Activated CD4-positive, CD25-positive, alpha-beta regulatory T cell treated with anti-CD3 and anti-CD28 coated beads, Interleukin-2, amount 50 U/mL, for 16 hours (primary cell): ENCODE measurements at places on chromosomes 2 and 18.

- no peak for DNase-seq
Observed at GRCh38 chr2:99714349-99714748, 224.5 kb upstream of the REV1 start.

GRCh38 chr2:72803626-72804320 is 22.1 kb downstream of the EXOC6B start:
- DNase-seq: no peak

DNA sequence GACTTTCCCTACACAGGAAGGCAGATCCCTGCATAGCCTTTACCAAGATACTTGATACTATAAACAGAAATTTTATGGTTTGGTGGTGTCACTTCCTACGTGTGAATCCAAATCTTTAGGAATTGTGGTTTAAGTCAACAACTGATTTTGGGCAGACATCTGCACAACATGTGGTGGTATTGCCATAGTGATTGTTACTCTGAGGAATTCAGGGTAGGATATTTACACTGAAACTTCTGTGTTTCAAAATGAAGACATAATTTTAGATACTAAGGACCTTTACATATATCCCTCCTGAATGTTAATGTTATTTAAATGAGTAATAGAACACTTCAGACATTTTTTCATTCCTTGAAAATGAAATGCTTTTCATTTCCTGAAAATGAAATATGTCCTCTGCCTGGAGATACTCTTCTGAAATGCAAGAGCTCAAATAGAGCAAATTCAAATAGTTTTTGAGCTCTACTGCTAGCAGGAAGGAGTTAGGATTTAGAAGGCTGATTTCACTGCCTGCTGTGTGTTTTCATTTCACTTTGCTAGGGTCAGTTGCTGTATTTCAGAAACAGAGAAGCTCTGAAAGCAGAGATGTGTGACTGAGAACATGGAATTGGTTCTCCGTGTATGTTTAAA is 77.2 kb downstream of the MDH1 start:
- no peak for DNase-seq

DNA sequence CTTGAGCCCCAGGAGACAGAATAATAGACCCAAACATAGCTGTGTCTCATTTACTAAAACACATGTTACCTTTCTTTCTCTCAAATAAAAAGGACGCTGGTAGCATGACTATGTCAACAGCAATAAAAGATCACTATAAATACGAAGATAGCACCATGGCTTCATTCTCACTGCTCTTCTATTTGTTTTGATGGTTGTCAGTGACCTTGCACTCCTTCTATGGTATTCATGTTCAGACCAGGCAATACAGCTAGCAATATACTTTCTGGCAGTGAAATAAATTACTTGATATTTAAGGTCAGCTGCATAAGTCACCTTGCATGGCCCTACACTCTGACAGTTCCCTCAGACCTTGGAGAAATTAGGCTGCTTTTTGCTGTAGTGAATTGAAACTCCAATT is 263.2 kb upstream of the CDH7 start:
- DNase-seq: no peak

DNA sequence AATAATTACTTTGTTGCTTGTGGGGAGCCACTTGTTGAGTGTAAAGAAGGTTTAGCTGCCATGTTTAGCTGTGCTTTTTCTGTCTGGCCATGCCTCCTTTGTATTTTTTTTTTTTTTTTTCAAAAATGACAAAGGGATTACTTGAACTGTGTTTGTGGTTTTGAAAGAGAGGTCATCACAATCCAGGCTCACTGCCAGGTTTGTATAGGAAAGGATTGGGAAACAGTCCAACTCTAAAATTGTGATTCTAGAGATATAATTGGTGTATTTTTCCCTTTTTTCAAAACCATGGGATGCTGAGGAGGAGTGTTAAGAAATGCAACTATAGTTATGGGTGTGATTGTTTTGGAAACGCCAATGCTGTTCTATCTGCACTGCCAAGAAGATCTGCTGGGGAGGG is 4.3 kb downstream of the ITPRIPL1 start:
- DNase-seq: no peak

DNA sequence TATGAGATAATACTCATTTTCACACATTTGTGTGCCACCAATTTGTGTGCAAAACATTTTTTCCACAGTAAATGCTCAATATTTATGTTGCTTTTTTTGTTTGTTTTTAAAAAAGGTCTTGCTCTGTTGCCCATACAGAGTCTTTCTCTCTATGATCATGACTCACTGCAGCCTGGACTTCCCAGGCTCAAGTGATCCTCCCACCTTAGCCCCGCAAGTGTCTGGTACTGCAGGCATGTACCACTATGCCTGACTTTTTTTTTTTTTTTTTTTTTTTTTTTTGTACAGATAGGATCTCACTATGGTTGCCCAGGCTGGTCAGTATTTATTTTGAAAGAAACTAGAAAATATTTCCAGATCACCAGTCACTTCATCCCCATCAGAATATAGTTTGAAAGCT is 297.8 kb upstream of the GYPC start:
- DNase-seq: no peak

DNA sequence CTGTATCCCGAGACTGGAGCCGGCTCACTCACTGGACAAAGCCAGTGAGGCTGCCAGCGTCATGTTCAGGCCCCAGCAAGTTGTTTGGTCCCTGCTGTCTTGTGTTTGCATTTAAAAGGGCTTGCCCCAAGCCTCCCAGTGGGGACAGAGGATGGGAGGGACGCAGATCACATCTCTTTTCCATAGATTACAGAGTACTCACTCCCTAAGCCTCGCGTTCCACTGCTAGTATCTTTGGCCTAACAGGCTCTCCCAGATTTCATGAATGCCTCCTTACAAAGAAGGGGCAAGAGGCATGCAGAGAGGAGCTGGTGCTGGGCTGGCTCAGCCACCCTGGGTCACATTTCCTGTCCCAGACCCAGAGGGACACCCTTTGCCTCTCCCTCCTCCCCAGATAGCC is 59.1 kb downstream of the CMPK2 start:
- no peak for DNase-seq

DNA sequence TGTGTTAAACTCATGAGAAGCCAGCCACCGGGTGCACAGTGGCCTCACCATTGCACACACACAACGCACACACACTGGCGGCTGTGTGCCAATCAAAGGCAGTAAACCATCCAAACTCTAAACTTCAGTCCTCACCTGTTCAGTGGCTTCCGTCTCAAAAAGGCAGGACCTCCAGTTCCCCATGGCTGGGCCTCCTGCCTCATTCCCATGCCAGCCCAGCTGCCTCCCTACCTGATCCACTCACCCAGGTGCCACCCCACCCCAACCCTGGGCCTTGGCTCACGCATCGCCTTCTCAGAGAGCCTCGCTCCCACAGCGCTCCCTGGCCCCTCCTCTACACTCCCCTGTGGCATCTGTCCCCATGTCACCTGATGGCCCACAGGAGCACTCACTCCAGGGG is 190.9 kb downstream of the EIPR1 start:
- no peak for DNase-seq

DNA sequence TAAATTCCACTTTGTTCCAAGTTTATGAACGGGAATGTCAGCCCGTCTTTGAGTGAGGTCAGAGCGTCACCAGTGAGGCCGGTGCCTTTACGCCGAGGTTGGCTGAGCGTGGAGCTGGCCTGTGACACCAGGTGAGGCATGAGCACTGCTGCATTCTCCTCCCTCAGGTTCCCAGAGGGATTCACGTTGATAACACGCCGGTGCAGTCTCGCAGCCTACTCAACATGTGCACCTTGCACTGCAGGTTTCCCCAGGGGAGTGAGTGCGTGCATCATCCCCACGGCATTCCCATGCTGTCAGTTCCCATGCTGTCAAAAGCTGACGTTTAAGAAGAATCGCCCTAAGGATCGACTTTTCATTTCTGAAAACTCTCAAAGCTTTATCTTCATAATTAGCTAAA is 213.3 kb downstream of the LDLRAD4 start:
- DNase-seq: no peak

DNA sequence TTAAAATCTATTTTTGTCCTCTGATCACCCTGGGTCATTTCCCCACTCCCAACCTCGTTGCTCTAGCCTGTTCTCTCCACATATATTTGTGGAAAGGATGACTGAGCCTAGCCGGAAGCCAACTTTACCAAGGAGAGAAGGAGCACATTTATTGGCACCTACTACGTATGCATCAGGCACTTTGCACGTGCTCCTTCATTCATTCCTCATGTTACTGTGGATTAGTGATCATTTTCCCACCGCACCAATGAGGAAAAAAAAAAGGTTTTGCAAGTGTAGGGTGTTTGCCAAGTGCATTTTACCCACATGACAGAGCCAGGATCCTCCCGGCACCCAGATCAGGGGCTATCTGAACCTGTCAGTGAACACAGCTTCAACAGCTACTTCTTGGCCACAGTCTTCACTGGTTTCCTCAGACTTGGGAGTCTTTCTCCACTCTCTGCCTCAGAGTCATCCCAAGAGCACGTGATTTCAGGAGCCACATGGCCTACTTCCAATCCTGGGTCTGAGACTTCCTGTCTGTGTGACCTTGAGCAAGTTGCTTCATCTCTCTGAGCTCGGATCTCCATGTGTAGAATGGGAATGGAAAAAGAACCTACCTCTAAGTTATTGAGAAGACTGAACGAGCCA is 1.9 kb upstream of the C1QL2 start:
- no peak for DNase-seq

DNA sequence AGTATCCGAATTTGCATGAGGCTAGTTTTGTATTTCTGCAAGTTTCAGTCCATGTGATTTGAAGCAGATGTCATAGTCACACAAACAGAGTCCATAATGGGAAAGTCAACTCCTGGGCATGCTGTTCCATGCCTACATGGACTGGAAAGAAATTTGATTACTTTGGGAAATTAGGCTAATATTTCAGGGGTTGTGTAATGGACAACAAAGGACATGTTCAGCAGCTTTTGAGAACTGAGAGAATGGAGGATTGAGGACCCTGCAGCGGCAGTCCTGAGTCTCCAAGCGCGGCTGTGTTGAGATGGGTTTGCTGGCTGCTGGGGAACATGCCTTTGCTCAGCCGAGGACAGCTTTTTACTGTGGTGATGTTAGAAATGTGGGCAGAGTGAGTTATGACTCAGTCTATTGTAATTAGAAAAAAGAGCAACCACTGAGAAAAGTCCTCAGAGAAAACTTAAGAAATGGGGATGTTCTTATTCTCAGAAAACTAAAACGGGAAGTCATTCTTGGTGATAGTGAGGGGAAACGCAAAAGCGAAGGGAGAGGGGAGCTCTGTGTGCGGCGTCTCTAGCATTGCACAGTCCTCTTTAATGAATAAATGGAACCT is 149.2 kb downstream of the FAM210A start:
- DNase-seq: no peak

DNA sequence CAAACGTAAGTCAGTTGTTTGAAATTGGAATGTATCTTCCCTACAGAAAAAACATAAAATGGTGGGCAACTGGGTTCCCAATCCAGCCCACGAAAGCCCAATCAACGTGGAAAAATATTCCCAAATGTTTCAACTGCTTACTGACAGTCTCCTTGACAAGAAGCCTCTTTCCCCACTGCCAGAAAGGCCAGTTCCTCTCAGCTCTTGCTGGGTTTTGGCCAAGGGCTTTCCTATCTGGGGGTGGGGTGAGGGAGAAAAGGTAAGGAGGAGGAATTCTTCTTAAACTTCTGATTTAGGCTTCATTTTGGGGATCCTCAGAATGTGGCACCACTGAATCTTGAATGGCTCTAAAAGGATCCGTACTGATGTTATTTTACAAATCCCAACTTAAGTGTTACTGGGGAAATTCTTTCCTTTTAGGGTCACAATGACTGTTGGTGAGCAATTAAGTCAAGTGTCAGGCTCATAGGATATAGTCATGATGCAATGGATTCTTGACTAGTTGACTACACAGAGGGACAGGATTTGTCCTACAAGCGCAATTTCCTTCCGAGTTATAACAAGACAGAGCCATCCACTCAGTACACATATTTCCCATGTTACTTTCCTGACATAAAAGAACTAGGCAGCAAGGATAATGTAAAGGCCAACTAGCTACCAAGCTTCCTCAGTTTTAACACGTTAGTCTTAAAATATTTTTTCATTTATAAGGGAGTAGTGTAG is 73.6 kb downstream of the SPRED2 start:
- DNase-seq: no peak

GRCh38 chr18:79326413-79327198 is 69.1 kb upstream of the NFATC1 start:
- DNase-seq: no peak

GRCh38 chr2:224952936-224953657 is 89.2 kb downstream of the DOCK10 start:
- DNase-seq: no peak

DNA sequence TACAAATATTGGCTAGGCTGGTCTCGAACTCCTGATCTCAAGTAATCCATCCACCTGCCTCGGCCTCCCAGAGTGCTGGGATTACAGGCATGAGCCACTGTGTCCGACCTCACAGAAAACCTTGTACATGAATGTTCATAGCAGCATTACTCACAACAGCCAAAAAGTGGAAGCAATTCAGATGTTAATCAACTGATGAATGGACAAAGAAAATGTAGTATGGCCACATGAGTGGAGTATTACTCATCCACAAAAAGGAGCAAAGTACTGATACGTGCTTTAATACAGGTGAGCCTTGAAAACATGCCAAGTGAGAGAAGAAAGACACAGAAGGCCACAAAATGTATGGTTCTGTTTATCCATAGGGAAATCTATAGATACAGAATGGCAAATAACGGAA is 20.6 kb downstream of the CEP192 start:
- no peak for DNase-seq

DNA sequence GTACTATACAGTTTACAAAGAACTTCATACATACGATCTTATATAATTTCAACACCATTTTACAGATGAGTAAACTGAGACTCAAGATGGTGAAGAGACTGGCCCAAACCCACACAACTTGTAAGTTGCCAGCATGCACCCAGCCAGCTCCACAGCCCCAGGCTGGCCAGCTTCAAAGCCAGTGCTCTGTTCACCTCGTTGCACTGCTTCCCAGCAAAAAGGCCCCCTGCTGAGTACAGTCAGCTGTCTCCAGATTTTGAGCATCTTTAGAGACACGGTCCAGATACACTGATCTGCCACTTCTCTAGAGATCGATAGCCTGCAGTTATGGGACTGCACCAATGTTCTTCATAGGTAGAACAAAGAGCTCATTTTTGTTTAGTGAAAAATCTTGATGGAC is 257.2 kb upstream of the CHAC2 start:
- DNase-seq: no peak

DNA sequence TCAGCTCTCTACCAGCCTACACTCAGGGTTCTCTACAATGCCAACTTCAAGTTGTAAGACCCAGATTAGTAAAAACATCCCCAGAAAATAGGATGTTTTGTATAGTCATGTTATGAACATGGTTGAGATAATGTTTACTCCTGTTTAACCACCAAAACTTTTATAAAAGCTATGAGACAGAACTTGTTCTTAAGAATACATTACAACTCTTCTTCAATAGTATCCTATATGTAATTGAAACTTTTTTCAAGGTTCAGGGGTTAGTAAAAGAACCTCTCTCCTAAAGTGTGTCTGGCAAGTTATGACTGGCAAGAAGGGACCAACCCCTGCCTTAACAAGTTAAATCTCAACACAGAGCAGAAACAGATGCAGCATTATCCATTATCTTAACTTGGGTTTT is 118.8 kb upstream of the STK17B start:
- DNase-seq: no peak

DNA sequence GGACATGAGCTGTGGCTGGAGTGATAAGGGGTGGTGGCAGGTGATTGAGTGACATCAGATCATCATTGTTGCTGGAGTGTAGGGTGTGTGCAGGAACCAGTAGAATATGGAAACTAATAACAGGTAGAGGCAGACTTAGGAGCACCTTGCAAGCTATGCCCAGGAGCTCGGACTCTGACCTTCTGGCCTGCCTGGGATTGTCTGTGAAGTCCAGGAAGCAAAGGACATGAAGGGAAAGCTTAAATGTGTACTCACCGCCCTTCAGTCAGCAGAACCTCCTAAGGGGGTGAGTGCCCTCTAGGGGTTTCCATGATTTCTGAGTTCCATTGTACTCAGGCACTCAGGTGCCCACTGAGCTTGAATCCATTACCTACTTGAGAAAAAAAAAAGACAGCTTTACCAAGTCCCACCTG is 104.2 kb downstream of the CRIM1 start:
- no peak for DNase-seq
